CD4-positive, alpha-beta T cell treated with Interleukin-17A for 1 hour (primary cell): ENCODE measurements at places on chromosomes 5 and 9.

DNA sequence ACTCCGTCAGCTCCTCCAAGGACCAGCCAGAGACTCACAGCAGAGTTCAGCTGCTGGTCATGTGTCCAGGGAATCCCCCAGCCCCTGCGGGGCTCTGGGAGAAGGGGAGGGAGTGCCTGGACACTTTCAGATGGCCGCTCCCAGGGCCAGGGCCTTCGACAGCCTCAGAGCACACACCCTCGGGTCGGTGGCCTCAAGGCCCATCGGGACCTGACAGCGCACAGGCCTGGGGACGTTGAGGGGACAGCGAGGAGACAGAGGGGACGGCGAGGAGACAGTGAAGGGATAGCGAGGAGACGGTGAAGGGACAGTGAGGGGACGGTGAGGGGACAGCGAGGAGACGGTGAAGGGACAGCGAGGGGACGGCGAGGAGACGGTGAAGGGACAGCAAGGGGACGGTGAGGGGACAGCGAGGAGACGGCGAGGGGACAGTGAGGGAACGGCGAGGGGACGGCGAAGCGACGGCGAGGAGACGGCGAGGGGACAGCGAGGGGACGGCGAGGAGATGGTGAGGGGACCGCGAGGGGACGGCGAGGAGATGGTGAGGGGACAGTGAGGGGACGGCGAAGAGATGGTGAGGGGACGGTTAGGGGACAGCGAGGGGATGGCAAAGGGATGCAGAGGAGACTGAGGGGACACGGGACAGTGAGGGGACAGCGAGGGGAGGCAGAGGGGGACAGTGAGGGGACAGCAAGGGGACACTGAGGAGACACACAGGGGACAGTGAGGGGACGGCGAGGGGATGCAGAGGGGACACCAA lies 47.3 kb downstream of the SLC12A7 start:
- no peak for DNase-seq

DNA sequence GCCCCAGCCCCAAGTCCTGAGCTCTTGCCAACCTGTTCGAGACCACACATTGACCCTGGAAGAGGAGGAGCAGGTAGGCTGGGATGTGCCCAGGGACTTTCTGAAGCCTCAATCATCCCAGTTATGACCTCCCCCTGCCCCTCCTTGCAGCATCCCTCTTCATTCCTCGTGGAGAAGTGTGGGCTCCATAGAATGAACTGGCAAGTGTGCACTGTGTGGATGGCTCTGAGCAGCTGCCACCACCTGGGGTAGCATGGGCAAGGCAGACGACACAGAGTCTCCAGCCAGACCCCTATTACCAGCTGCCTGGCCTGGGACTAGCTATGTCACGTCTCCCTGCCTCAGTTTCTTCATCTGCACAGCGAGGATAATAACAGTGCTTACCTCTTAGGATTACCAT lies 33.5 kb downstream of the GADD45G start:
- no peak for DNase-seq

DNA sequence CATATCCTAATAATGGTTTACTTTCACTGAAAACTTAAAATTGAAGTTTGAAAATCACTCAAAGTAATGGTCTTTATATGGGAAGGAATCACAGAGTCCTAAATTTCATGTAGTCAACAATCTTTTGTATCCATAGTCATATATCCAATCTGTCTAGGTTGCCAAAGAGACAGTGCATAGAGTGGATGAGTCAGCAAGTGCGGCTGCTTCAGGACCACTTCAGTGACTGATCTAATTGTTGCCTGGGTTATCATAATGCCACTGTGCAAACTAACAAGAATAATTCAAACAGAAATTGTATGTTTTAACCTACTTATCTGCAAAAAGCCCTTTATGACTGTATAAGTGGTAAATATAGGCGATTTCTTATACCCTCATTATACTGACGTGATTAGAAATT lies 211.3 kb upstream of the PRR16 start:
- DNase-seq, result no peak

GRCh38 chr5:133769842-133770241 lies 157.5 kb upstream of the FSTL4 start:
- DNase-seq, result no peak

GRCh38 chr9:84481231-84481630 lies 140.7 kb upstream of the SLC28A3 start:
- no peak for DNase-seq

DNA sequence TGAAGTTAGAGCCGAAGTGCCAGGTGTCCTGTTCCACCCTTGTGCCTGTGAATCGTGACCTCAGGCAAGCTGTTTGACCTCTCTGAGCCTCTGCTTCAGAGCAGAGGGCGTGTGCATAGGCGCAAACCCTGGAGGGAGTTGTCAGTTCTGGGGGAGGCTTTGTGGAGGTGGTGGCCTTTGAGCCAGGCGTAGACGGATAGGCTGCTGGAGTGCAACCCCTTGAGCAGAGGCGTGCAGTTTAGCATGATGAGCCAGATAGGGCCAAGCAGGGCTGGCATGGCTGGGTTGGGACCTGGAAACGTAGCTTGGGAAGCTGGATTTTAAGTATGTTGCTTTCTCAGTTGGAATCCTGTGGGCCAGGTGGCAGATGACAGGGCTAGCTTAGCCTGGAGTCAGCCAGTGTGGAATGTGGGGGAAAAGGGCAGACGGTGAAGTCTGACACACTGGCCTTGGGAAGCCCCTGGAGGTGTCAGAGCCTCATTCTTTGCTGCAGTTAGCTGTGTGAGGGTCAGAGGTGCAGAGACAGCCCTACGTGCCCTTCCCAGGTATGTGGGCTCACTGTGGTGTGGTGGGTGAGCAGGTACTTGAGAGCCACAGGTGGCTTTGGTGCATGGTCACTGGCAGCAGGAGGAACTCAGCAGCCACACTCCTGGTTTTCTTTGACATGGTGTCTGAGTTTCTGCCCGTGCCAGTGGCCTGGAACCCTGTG lies 93.4 kb downstream of the DAB2IP start:
- no peak for DNase-seq

GRCh38 chr9:91348191-91348807 lies 13.4 kb downstream of the AUH start:
- DNase-seq, result no peak

DNA sequence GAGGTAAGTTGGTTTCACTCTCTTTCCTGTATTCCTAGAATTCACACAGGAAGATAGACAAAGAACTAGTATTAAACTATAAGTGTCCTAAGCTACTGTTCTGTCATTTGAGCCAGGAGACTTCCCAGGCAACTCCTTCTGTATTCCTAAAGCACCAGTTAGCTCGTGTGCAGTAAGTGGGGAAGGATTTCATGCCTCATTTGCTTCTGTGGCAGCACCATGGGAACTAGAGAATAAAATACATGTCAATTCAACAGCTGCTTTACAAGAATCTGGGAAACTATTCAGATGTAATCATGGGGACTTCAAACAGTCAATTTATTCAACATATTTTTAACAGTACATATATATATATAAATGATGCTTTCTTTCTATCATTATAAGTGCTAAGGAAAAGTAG lies 762.3 kb downstream of the PRELID2 start:
- no peak for DNase-seq

DNA sequence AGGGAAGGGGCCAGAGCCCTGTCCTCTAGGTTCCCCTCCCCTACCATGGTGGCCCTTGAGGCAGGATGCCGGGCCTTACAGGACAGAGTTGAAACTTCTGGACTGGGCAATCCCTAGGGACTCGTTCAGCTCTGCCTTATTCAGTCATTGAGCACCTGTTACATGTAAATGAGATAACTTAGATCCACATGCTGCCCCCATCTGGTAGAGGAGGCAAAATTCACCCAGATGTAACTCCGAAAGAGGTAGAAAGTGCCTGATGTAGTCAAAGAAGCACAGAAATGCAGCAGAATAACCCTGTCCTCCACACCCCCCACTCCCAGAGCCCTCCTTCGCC lies 1.5 kb downstream of the GGTA1 start:
- peak; percentile 57 for DNase-seq

- DNase-seq, result no peak
These were observed 10.5 kb upstream of the LHFPL2 start for GRCh38 chr5:78659114-78659513.

GRCh38 chr9:81619353-81620001 lies 69.9 kb downstream of the TLE1 start:
- no peak for DNase-seq

DNA sequence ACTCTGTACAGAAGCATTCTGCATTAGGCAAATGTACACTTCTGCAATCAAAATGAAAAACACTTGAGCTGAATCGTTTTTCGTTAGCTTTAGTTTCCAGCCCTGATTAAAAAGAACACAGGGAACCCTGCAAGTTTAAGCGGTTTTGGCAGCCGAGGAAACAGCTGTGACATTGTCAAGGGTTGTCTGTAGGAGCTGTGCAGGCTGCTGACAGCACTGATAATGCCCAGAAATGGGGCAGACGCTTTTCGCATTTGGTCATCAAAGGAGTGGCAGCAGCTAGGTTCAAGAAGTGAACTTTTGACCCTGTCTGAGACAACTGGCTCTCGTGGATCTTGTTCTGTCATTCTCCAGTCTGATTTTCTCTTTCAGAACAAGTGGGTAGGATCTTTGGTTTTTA lies 165.6 kb upstream of the CCDC152 start:
- DNase-seq, result no peak
